Fibroblast of mammary gland (primary cell): ENCODE measurements at places on chromosomes 6 and 20.

GRCh38 chr6:33740204-33740608 lies 6.5 kb downstream of the IP6K3 start:
- DNase-seq, result no peak

GRCh38 chr6:15990179-15990578 lies 138.7 kb upstream of the MYLIP start:
- DNase-seq, result no peak

DNA sequence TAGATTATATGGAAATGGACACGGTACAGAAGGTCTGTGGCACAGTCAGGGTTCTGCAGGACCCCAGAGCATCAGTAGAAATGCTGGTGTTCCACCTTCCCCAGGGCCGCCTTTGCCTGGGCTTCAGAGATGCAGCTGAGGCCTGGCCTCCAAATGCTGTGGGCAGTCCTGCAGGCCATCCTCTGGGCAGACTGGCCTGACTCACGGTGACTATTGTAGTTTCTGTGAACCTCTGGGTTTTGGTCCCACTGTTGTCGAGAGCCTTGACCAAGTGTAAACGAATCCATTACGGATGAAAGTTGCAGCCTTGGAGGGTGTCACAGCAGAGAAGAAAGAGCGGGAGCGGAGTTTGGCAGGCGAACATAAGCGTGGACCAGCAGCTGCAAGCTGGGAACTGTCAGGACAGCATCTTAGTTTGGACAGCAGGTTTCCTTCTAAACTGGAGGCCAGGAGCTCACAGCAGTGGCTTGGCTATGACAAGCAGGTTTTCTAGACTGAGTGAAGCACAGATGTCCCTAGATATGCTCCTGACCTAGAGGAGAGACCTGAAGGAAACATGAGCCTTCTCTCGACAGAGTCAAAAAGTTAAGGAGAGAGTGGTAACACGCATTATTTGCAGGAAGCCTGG lies 46.2 kb upstream of the BCLAF1 start:
- no peak for DNase-seq

GRCh38 chr6:112218563-112218962 lies 35.8 kb downstream of the LAMA4 start:
- peak; percentile 79 for DNase-seq
